HCT116 (cell line): ENCODE measurements at places on chromosomes 16 and 17.

DNA sequence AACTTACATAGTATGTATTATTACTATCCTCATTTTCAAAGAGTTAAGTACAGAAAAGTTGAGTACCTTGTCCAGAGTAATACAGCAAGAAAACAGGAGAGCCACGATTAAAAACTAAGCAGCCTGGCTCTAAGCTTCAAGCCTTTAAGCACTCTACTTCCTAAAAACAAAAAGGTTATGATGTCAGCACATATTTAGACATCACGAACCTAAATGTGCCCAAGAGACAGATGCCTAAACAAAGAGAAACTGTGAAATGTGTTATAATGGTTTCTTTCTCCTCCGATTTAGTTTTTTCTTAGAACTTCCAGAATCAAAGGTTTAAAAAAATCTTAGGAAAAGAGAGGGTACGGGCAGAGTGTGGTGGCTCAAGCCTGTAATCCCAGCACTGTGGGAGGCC lies 151.0 kb downstream of the VPS53 start:
- DNase-seq, result no peak

- DNase-seq, result no peak
Measured at GRCh38 chr16:51877686-51878085, 669.3 kb downstream of the TOX3 start.

- no peak for DNase-seq
Measured at GRCh38 chr17:57242148-57242547, 14.2 kb upstream of the MSI2 start.

DNA sequence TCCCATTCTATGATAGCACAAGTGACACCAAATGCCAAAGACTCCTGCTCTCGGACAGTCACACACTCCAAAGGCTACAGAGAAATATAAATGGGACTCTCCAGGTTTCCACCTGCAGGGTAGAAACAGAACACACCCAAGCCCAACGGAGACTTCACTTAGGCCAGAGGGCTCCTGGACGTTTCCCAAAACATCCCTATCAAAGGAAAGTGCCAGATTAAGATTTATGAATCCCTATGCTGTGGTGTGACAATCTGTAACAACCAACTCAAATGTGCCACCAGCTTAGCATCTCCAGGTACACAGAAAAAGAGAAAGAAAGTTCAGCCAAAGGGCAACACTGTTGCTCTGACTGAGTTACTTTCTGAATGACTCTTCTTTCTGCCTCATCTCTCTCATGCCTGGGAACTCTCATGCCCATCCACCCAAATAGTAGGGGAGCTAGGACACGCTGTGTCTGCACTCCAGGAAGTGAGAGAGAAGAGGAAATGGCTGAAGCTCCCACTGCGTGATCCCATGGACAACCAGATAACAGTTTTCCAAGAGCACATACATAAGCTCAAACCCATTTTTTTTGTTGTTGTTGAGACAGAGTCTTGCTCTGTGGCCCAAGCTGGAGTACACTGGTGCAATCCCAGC lies 49.7 kb downstream of the SMG6 start:
- DNase-seq, result no peak

DNA sequence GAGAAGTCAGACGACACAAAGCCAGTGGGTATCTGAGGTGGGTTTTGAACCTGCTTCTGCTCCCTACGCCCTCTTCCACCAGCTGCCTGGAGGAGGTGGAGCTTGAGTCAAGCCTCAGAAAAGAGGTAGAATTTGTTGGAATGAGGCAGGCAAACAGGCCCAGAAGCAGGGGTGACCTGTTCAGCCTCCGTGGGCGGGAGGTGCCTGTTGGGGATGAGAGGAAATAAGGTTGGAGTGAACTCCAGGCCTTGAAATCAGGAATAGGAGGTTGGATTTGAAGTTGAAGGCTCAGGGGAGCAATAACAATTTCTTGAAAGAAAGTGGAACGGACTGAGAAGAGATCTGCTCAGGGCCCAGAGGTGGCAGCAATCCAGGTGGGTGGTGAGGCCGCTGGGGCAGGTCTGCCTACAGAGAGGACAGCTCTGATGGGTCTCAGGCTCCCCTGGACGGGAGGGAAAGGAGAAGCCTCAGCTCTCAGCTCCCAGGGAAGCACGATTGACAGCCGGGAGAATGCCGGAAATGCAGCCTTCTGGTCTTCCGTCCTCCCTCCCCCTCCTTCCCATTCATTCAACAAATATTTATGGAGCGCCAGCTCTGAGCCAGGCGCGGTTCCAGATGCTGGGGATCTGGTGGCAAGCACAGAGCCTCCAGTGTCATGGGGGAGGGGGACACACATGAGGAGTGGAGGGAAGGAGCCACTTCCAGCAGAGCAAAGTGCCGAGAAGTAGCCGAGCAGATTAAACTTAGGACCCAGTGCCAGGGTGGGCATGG lies 61.9 kb upstream of the CIBAR2 start:
- DNase-seq, result peak; percentile 33

GRCh38 chr17:58273453-58274104 lies 7.2 kb downstream of the MPO start:
- DNase-seq, result no peak

- no peak for DNase-seq
Measured at GRCh38 chr17:43787728-43788127, 7.5 kb downstream of the CFAP97D1 start.

- DNase-seq, result no peak
Measured at GRCh38 chr16:14148569-14148968, 77.5 kb downstream of the MRTFB start.

DNA sequence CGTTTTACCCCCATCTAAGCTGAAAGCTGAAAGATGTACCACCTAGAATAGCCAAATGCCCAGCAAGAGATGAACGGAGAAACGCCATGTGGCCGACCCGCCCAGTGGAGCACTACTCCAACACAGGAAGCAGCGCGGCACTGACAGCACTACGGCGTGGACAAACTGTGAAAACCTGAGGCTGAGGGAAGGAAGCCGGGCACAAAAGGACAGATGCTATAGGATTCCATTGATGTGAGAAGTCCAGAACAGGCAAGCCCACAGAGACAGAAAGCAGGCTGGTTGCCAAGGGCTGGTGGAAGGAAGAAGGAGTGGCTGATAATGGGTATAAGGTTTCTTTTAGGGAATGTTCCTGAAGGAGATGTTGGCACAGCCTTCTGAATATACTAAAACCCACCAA lies 29.4 kb upstream of the SLC38A8 start:
- DNase-seq, result no peak

DNA sequence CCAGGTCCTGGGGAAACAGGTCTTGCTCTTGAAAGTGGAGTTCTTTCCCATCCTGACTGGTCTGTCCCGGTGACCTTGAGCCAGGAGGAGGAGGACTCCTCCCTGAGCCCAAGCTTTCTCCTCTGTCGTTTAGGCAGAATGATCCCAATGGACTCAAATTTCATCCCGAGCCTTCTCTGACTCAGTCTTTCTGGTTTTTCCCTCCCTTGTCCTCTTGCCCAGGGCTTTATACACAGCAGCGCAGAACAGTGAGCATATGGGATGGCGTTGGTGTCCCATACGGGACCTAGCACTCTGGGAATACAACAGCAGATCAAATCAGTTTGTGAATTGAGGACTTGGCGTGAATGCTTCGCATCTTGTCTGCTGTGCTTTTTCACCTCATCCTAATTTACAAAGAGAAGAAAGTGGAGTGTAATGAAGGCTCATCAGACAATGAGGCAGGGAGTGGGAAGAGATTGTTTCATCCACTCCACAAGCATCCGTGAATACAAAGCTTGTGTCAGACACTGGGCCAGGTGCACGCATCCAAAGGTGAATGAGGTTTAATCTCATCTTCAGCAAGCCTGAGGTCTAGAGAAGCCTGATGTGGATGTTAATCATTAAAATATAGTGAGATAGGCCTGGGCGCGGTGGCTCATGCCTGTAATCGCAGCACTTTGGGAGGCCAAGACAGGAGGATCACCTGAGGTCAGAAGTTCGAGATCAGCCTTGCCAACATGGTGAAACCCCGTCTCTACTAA lies 1.1 kb upstream of the XYLT1 start:
- DNase-seq, result no peak

DNA sequence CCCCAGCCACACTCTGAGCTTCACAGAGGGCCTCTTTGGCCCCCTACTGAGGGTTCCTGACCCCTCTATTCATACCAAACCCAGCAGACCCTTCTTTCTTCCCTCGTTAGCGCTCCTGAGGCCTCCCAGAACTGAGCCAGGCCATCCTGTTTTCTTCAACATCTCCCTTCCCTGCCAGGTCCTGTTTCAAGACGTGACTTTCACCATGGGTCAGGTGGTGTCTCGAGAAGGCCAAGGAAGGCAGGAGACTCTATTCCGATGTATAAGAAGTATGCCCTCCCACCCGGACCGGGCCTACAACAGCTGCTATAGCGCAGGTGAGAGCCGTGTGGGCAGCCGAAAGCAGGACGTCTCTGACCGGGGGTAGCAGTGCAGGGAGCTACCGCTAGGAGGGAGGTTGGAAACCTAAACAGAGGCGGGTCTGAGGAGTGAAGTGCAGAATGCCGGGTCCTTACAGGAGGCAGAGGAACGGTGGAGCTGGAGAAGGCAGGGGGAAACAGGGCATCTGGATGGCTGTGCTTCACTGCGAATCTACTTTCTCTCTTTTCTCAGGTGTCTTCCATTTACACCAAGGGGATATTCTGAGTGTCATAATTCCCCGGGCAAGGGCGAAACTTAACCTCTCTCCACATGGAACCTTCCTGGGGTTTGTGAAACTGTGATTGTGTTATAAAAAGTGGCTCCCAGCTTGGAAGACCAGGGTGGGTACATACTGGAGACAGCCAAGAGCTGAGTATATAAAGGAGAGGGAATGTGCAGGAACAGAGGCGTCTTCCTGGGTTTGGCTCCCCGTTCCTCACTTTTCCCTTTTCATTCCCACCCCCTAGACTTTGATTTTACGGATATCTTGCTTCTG lies 1.3 kb upstream of the SENP3 start:
- DNase-seq, result no peak

- DNase-seq, result no peak
Measured at GRCh38 chr16:70809392-70810060, 8.6 kb upstream of the VAC14 start.

DNA sequence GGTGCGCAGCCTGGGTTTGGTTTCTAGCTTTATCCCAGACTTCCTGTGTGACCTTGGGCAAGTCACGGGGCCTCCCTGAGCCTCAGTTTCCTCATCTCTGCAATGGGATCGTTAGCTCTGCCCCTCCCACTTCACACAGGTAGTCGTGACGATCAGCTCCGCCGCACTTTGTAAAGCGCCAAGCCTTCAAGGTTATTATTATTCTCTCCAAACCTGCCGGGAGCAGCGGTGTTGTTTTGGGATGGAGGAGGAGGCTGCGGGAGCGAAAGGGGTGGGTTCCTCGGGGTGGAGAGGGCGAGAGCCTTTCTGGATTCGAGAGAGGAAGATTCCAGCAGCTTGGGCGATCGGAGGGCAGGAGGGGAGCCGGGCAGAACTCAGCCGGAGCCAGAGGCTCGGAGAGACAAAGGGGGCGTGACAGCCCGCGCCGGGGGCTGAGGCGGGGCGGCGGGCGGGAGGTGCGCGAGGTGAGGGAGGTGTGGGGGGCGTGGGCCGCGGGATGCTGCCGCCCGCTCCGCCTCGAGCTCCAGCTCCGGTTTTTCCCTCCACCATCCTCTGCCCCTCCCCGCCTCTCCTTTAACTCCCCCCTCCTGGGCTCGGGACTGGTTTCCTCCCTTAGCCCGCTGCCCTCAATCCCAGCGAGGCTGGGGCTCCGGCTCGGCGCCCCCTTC lies at the start of gene EFNB3:
Gene EFNB3 (plus strand): TSS at position 602 of the 668 bp plus-strand sequence. CDS start 397 bp downstream, outside the sequence.
- no peak for DNase-seq

- DNase-seq, result no peak
Measured at GRCh38 chr17:43578699-43579565, 32.8 kb upstream of the ETV4 start.

DNA sequence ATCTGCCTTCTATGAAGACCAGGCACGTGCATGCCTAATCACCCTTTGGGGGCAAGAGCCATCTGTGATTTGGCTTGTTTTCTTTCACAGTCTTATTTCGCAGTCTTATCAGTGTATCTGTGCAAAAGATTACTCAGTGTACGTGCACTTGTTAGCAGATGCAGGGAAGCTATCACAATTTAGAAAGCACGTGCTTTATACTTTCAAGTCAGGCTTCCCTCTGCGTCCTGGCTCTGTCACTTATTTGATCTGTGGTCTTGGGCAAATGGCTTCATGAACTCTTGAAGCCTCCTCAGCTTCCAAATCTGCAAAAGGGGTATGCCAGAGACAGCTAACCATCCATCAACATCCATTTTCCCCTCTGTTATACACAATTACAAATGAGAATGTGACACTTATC lies 246.4 kb downstream of the XYLT1 start:
- no peak for DNase-seq

GRCh38 chr16:85253084-85253941 lies 141.0 kb upstream of the CIBAR2 start:
- no peak for DNase-seq

DNA sequence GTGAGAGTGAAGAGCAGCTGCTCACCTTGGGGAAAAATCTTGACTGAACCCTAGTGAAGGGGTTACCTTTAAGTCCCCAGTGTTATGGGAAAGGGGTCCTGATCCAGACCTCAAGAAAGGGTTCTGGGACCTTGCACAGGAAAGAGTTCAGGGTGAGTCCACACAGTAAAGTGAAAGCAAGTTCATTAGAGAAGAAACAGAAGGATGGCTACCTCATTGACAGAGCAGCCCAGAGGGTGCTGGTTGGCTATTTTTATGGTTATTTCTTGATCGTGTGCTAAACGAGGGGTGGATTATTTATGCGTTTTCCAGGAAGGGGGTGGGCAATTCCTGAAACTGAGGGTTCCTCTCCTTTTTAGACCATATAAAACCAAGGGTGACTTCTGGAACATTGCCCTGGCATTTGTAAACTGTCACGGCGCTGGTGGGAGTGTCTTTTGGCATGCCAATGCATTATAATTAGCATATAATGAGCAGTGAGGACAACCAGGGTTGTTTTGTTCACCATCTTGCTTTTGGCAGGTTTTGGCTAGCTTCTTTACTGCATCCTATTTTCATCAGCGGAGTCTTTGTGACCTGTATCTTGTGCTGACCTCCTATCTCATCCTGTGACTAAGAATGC lies 58.4 kb downstream of the SMPD3 start:
- DNase-seq, result no peak

- DNase-seq, result no peak
Measured at GRCh38 chr17:73722165-73722564, 77.9 kb upstream of the SDK2 start.

DNA sequence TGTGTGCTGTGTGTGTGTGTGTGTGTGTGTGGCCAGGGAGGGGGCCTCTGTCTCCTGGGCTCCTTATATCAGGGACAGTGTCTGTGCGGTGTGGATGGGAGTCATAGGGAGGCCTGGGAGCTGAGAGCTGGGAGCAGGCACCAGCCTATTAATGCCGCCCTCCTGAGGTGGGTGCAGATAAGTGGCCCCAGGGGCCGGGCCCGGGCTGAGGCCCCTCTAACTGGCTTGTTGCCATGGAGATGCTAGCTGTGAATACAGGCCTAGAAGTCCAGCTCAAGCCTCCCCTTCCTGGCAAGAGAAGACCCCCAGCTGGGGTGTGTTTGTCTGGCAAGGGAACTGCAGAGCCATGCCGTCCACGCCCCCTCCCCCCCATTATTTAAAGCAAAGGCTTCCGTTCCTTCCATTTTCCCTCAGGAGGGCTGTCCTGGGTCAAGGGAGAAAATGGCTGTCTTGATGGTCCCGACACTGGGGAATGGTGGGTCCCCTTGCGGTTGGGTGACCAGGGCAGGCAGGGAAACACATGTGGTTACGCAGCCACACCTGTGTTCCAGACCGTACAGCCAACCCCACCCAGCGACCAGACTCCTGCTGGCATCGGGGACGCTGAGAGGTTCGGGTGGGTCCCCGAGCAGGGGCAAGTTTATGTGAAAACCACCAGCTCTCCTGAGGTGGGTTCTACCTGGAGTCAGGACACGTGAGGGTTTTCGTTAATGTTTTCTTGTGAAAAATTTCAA lies 141.1 kb downstream of the MRM1 start:
- DNase-seq, result no peak

- DNase-seq, result no peak
Measured at GRCh38 chr17:55444471-55445441, 23.1 kb upstream of the MMD start.
